GOT3 (cell line): ENCODE measurements at places on chromosomes 12 and 14.

GRCh38 chr12:107207931-107208525 is 114.7 kb upstream of the CRY1 start:
- no peak for DNase-seq

GRCh38 chr12:113565368-113565767 is 93.7 kb upstream of the LHX5 start:
- DNase-seq: no peak

GRCh38 chr12:92482599-92482998 is 220.2 kb upstream of the PLEKHG7 start:
- DNase-seq: no peak

DNA sequence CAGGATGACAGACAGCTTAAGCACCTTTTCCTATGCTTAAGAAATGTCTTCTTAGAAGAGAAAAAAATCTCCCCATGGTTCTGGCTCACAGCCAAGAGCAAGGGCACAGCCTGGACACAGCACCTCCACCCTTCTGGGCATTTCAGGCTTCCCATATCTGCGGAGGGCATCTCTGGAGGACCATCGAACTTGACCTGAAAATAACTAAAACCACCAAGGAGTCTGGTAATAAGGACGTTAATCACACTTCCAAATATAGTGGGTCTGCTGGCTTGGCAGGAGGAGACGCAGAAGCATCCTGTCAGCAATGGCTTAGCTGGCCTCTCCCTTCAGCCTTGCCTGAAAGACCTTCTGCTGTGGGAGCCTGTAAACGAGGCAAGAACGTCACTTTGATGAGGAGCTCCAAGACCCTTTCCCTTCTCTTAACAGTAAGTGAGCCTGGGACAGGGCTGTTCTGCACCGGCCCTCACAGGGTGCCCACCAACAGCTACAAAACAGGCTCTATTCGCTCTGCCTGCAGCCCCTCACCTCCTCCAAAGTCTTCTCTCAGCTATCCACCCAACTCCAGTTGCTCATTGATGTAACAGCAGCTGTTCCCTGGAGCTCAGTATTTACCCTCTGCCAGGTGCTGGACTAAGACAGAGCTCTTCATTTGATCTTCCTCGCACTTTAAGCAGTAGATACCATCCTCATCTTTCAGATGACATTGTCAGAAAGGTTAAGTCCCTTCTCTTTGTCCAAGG is 13.2 kb downstream of the SETD3 start:
- no peak for DNase-seq

GRCh38 chr14:72128629-72129028 is 196.4 kb downstream of the RGS6 start:
- no peak for DNase-seq

DNA sequence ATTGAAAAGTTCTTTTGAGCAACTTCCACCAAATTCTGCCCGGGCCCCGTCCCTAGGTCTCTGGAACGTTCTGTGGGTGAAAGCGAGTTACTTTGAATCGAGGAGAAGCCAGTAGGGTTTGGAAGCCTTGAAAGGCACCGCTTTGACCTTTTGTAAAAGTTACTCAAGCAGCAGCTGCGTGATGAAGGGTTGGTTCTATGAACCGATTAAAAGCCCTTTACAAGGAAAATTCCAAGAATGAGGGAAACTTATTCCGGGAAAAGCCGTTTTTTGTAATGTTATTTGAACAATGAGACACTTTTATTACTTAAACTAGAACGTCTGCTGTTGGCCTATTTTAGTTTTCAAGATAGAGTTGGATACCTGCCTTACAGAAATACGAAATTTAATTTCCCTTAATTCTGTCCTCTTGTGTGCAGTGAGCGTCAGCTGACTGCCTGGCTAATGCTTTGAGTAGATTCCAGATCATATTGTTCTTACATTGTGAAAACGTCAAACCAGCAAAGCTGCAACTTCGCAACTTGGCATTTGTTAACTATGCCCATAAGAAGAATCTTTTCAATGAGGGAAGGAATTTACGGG is 906 bp downstream of the LARP4 start:
- DNase-seq: no peak

- no peak for DNase-seq
Measured at GRCh38 chr14:61296719-61297502, 15.8 kb upstream of the TMEM30B start.

GRCh38 chr14:84857571-84857970 is 672.4 kb upstream of the FLRT2 start:
- no peak for DNase-seq

DNA sequence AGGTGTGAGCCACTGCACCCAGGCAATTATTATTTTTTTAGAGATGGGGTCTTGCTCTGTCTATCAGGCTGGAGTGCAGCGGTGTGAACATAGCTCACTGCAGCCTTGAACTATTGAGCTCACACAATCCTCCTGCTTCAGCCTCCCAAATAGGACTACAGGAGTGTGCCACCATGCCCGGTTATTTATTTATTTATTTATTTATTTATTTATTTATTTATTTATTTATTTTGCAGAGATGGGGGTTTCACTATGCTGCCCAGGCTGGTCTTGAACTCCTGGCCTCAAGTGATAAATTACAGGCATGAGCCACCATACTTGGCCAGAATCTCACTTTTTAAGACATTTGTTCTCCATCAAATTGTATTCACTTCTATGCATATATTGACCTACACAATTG is 51.8 kb downstream of the SAV1 start:
- no peak for DNase-seq

DNA sequence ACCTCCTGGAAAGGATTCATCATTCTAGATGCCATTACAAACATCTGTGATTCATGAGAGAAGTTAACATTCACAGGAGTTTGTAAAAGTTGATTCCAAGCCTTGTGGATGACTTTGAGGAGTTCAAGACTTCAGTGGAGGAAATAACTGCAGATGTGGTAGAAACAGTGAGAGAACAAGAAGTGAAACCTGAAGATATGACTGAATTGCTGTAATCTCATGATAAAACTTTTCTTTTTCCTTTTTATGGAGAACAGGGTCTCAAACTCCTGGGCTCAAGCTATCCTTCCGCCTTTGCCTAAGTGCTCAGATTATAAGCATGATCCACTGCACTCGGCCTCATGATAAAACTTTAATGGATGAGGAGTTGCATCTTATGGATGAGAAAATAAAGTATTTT is 64.5 kb upstream of the GTF2A1 start:
- no peak for DNase-seq

DNA sequence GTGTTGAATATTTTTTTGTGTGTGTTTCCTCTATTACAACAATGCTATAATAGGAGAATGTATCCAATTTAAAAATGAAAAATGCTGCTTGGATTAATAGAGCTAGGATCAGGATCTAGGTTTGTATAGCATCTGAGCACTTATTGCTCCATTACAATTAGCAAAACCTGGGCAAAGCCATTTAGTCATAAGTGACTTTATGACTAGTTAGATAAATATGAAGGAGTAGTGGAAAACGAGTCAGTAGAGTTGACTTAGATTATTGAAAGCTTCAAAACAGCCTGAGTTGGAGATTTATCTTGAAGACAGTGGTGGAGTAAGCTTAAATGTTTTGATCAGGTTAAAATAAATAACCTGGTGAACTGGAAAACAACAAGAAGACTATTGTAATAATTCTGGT is 2.8 kb downstream of the MED21 start:
- DNase-seq: no peak

GRCh38 chr12:91778938-91779400 is 366.7 kb downstream of the BTG1 start:
- no peak for DNase-seq

- no peak for DNase-seq
Measured at GRCh38 chr12:102305486-102305885, 107.9 kb upstream of the PMCH start.

DNA sequence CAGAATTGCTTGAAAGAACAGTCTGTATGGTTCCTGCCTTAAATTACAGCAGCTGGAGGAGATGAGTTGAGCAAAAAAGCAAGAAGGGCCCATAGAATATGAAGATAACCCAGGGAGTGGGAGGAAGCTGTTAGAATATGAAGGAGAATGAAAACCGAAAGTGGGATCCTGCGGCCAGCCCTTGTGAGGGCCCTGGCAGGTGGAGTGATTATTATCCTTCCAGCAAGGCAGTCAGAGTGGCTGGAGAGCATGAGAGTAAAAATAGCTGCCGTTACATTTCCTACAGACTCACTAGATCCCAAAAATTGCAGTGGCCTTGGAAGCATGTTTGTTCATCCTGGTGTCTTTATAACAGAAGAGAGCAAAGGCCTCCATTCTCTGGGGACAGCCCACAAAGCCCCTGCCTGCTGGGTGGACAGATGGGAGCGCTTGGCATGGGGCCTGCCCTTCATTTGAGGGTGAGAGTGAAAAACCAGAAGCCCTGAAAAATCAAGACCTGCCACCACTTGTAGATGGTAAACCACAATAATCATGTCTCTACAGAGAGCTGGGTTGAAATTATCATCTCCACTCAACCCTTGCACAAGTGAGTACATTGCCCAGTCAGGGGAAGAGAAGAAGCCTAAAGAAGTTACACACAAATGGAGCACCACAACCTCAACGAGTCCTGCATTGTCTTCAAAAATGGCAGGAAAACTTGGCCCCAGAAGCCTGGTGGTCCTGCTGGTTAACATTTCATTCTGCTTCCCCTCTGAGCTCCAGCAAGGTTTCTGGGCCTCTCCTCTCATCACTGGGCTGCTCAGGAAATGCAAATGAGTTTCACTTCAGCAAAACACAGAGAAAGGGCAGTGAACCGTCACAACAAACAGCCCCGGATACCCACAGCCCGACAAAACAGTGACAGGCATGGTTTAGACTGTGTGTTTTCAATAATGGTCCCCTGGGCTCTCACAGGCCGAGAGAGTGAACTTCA is 20.5 kb downstream of the ZDHHC22 start:
- DNase-seq: no peak

DNA sequence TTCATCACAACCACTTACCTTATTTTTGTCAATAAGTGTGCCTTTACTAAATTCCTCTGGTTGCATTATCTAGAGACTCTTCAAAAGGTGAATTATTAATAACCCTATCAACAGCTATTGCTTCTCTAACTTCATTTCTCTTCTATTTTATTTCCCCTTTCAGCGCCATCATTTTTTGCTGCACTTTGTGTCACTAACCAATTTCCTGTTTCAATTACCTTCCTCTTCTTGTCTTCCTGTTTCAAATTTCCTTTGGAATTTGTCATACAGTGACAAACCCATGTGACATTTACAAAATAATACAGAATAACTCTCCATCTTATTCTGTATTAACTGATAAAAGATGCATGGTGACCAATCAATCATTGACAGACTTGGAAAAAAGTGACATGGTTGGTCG is 12.2 kb upstream of the CLEC2A start:
- DNase-seq: no peak

GRCh38 chr14:22387776-22388241 is 201.2 kb downstream of the DAD1 start:
- DNase-seq: no peak
